Peyer's patch (tissue), 4 donors: ENCODE measurements at places on chromosomes 1 and 21. TPM values are rescaled to one million over a fixed set of nuclear protein-coding genes. Genes with fewer than 3 reads are reported as not detected.
A peak's percentile ranks its signal among the peaks of the same experiment; 100 is the strongest.

DNA sequence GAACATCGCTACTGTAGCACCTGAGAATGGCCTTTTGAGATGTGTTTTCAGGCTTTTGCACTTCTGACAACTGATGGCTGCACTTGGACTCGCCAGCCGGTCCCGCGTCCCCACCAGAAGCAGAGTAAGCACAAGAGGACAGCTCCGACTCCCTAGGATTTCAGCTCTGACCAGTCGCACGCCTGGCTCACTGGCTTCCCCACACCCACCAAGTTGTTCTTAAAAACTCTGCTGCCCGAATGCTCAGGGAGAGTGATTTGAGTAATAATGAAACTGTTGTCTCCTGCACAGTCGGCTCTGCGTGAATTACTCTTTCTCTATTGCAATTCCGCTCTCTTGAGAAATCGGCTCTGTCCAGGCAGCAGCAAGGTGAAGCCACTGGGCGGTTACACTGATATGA is 40.2 kb upstream of the NLRP3 start:
- DNase-seq: no peak
- no peak overlapping the region for H3K4me3 ChIP-seq
- no peak overlapping the region for H3K27ac ChIP-seq
- no peaks in the 10 kb centered on the region for H3K4me1 ChIP-seq

The FAM177B gene
- 24.0 TPM for total RNA-seq

- no peaks in the 10 kb centered on the region for H3K36me3 ChIP-seq
- H3K27ac ChIP-seq: no peak overlapping the region
- H3K27me3 ChIP-seq: no peaks in the 10 kb centered on the region
- no peak for DNase-seq
- H3K4me1 ChIP-seq: no peaks in the 10 kb centered on the region
- H3K4me3 ChIP-seq: no peak overlapping the region
Observed at GRCh38 chr1:200240656-200241055, 169.2 kb downstream of the ZNF281 start.

GRCh38 chr1:229224308-229224707 is 46.6 kb upstream of the RAB4A start:
- no peaks in the 10 kb centered on the region for H3K36me3 ChIP-seq
- no peak overlapping the region for H3K27ac ChIP-seq
- no peak for DNase-seq
- peaks cover 8% of the 10 kb centered on the region for H3K4me1 ChIP-seq
- no peak overlapping the region for H3K4me3 ChIP-seq
- no peaks in the 10 kb centered on the region for H3K27me3 ChIP-seq

DNA sequence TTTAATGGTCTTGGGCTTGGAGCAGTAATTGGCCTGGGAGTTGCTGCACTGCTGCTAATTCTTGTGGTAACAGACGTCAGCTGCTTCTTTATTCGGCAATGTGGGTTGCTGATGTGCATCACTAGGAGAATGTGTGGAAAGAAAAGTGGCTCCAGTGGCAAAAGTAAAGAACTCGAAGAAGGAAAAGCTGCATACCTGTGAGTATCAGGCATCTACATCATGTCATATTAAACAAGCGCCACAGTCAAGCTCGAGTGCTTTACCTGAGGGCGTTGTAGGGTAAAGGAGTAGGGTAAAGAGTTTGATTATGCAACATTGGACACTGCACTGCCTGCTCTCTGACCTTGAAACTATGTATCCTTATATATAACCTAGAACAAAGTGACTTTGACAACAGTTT is 510.6 kb downstream of the NCAM2 start:
- no peaks in the 10 kb centered on the region for H3K27me3 ChIP-seq
- H3K4me3 ChIP-seq: no peak overlapping the region
- no peak for DNase-seq
- no peak overlapping the region for H3K27ac ChIP-seq
- H3K36me3 ChIP-seq: no peaks in the 10 kb centered on the region
- H3K4me1 ChIP-seq: no peaks in the 10 kb centered on the region

DNA sequence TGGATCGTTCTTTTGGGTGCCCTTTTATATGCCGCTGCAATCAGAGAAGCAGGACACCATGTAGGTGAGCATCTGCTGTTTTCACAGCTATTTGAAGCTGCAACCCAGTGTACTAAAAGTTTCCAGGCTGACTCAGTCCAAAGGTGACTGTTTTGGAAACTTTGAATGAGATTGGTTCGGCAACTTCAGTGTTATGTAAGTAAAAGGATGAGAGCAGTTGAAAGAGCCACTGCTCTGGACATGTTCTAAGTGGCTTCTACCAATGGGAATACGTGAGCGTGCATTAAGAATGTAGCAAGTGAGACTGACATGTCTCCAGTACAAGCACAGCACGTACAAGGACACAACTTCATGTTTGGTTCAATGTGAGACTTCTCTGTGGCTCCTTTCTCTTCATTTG is 55.6 kb downstream of the DDR2 start:
- no peak for DNase-seq
- H3K4me1 ChIP-seq: no peaks in the 10 kb centered on the region
- H3K27ac ChIP-seq: no peak overlapping the region
- H3K36me3 ChIP-seq: no peaks in the 10 kb centered on the region

GRCh38 chr1:2087766-2088165 is 37.6 kb downstream of the PRKCZ start:
- no peaks in the 10 kb centered on the region for H3K27me3 ChIP-seq
- no peak for DNase-seq
- no peak overlapping the region for H3K4me3 ChIP-seq

DNA sequence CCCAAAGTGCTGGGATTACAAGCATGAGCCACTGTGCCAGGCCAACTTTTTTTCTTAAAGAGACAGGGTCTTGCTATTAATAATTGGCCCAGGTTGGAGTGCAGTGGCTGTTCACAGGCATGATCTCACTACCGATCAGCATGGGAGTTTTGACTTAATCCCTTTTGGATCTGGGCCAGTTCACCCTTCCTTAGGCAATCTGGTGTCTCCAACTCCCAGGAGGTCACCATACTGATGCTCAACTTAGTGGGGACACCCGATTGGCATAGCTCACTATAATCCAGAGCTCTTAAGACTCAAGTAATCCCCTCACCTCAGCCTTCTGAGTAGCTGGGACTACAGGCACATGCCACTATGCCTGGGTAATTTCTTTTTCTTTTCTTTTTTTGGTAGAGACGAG is 64.2 kb upstream of the SCYL3 start:
- H3K4me1 ChIP-seq: no peaks in the 10 kb centered on the region
- H3K4me3 ChIP-seq: no peak overlapping the region
- no peaks in the 10 kb centered on the region for H3K27me3 ChIP-seq
- H3K27ac ChIP-seq: no peak overlapping the region
- peaks cover 6% of the 10 kb centered on the region for H3K36me3 ChIP-seq

DNA sequence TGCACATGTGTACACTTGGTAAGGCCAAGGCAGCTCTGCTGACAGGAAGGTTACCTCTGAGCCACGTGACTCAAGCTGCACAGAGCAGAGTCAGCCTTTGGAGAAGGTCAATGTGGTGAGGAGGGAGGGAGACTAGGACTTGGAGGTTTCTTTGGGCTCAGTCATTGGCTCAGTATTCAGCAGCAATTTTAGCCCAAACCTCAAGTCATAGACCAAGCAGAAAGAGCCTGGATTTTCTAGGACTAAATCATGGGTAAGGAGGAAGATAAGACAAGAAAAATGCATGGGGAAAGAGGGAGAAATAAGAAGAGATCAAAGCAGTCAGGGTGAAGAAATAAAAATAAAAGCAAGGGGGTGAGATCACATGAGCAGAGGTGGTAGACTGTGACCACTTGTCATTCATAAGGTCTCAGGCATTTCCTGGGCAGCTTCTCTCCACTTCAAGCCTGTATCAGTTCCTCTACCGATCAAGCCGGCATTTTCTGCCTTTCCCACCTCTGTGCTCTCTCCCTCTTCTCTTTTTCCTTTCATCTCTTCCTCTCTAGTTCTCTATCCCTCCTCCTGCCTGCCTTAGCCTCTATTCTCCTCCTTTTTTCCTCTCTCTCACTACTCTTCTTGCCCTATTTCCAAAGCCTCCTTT is 51.7 kb upstream of the DUSP10 start:
- peak; percentile 56 for DNase-seq
- no peak overlapping the region for H3K27ac ChIP-seq
- no peaks in the 10 kb centered on the region for H3K27me3 ChIP-seq

DNA sequence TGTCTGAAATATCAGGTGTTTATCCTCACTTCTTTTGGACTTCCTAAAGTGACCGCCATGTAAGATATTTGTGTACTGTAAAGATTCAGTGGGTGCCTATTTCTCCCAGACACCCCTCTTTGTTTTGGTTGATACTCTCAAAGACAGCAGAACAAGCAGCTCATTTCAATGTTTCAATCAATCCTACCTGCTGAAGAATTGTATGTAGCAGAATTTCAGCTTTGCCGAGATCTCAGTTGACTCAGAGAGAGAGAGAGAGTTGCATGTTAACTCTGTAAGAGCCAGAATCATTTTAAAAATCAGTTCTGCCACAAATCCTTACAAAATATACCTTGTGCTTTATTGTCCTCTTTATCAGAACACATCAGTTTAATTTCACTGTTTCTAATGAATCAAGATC is 987.3 kb downstream of the ADGRL2 start:
- no peaks in the 10 kb centered on the region for H3K27me3 ChIP-seq
- H3K36me3 ChIP-seq: no peaks in the 10 kb centered on the region
- no peaks in the 10 kb centered on the region for H3K4me1 ChIP-seq
- H3K4me3 ChIP-seq: no peak overlapping the region
- no peak for DNase-seq

DNA sequence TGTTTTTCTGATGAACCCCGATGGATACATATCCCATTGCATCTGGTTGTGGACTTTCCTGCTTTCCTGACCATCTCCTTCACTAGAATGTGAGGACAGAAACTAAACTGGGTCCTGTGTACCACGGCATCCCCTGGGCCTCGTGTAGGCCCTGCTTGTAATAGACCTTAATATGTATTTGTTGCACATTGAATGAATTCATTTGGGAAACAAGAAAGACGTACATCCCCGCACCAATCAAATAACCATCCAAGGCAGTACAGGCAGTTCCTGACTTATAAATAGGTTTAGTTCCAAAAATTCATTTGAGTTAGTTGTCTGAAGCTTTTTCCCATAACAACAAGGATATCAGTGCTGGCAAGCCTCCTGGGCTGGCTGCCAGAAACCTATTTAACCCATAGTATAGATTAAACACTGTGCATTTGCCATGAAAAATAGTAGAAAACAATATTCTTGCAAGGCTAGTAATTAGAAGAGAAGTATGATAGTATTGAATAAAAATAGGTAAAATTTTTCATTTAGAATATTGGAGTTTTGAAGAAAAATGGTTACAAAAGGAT is 81.8 kb upstream of the CD34 start:
- no peak overlapping the region for H3K27ac ChIP-seq
- no peak for DNase-seq
- H3K4me3 ChIP-seq: no peak overlapping the region
- H3K36me3 ChIP-seq: no peaks in the 10 kb centered on the region
- no peaks in the 10 kb centered on the region for H3K4me1 ChIP-seq
- no peaks in the 10 kb centered on the region for H3K27me3 ChIP-seq

The B3GALT2 gene
- total RNA-seq: 2.5 TPM

DNA sequence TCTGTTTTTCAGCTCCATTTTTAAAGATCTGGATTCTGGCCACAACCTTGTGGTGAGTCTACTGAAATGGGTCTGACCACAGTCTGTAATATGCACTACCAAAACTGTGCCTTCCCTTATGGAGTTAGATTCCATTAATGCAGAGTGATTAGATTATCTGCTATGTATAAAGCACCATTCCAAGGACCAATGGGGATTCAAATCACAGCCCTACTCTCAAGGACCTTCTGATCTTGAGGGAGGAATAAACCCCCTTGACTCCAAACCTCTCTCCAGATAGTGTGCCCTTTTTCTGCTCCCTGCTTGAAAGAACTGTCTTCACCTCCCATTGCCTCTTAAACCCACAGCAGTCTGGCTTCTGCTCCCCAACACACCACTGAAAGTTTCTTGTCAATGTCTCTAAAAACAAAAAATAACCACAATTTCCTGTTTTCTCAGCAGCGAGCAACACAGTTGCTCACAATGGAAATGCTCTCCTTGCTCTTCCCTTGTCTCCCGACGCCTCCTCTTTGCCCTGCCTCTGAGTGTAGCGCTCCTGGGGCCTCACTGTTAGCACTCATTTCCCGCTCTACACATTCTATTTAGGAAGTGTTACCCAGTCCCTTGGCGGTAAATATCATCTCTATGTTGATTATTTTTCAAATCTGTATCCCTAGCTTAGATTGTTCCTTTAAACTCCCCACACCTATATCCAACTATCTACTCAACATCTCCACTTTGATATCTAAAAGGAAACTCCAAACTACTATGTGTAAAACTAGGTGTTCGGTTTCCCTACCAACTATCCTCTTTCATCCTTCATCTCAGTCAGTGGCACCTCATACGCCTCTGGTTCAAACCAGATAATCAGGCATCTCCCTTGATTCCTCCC is 13.6 kb downstream of the PCNX2 start:
- no peaks in the 10 kb centered on the region for H3K36me3 ChIP-seq
- H3K27me3 ChIP-seq: no peaks in the 10 kb centered on the region
- no peak overlapping the region for H3K4me3 ChIP-seq
- H3K4me1 ChIP-seq: no peaks in the 10 kb centered on the region
- peak overlapping the region; percentile 3 for H3K27ac ChIP-seq

The MYOCOS gene
- total RNA-seq: not detected

The TAF12 gene
- 12.2 TPM for total RNA-seq

DNA sequence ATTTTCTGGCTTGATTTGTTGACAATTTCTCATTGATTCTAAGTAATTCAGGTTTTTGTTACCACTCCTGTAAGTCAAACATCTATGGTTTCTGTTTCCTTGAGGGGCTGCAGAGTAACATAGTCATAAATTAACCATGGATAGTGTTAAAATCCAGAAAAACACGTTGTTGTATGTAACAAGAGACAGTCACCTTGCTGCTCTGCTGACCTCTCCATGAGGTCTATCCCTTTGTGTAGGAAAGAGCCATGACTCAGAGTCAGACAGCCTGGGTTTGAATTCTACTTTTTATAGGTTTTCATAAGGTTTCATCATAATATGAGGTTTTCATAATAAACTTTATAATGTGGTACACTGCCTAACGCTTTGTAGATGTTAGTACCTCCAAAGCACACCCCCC is 27.6 kb upstream of the NBL1 start:
- DNase-seq: no peak
- H3K4me3 ChIP-seq: no peak overlapping the region
- H3K4me1 ChIP-seq: peaks cover 3% of the 10 kb centered on the region
- no peaks in the 10 kb centered on the region for H3K27me3 ChIP-seq
- H3K27ac ChIP-seq: no peak overlapping the region

- H3K4me1 ChIP-seq: no peaks in the 10 kb centered on the region
- no peaks in the 10 kb centered on the region for H3K36me3 ChIP-seq
- no peak for DNase-seq
- no peak overlapping the region for H3K27ac ChIP-seq
- no peak overlapping the region for H3K4me3 ChIP-seq
Observed at GRCh38 chr1:205008896-205009295, 34.1 kb upstream of the CNTN2 start.

DNA sequence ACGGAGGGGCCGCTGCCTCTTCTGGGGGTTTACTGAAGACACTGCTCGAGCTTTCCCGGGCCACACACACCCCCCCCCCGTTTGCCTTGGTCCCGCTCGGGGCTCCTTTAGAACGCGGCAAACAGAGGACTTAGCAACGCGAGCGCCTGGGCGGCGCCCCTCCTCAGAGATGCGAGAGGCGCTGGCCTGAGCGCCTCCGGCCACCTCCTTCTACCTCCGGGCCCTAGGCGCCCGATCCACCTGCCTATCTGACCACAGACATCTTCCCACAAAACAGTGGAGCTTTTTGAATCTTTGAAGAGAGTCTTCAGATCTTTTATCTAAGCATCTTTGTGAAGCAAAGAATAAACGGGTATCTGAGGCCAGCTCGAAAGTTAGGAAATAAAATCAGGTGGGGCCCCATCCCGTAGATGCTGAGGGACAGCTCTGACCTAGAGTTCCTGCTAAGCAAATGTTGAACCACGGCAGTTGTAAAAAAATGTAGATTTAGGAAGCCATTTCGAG is 436 bp upstream of the TTLL7 start:
- H3K4me1 ChIP-seq: no peaks in the 10 kb centered on the region
- no peaks in the 10 kb centered on the region for H3K27me3 ChIP-seq
- peak overlapping the region; percentile 65 for H3K4me3 ChIP-seq
- peak; percentile 82 for DNase-seq
- no peaks in the 10 kb centered on the region for H3K36me3 ChIP-seq
